Cardiac septum (tissue), 1 donor: ENCODE measurements at places on chromosomes 13 and 19. TPM values are rescaled to one million over a fixed set of nuclear protein-coding genes. Genes with fewer than 3 reads are reported as not detected.

- no peak for DNase-seq
Observed at GRCh38 chr13:67493835-67494234, 263.7 kb upstream of the PCDH9 start.

IRGC gene
- total RNA-seq = not detected

DNA sequence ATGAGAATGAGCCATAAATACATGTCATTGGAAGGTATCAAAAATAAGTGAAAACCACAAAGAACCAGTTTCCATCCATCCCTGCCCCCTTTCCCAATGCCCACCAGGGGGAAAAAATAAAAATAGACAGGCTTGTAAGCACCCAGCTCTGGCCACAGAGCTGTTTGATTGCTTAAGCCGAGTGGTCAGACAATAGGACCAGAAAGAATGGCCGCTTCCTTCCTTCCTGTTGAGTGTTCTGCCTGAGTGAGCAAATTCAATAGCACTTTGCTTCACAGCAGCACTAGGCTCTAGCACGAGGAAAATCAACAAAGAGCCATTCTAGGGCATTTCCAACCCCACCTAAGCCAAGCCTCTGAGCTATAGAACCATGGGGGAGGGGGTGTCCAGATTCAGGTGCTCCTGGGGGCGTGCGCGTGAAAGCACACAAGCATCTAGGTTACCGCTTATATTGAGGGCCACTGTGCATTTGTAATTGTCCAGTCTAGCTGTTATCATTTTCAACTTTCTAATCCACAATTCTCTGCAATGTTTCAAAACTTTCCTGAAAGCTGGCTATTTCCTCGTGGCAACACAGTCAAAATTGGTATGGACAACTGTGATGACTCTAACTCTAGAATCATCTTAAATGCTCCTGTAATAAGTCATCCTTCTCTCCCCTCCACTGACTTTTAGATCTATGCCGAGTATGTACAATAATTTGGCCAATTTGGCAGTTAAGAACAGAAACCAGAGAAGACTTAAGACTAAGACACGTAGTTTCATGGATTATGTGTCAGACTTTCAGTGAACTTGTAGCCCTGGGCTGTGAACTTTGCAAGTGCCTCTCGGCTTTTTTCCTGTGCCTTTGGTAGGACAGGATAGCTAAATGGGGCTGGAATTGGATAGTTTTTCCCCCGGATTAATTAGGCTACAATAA is 64.3 kb downstream of the SPRY2 start:
- no peak for DNase-seq

COMP gene
- 31.8 TPM for total RNA-seq

N4BP2L1 gene
- 4.9 TPM for total RNA-seq

GRCh38 chr13:52405767-52406494 is at the start of gene THSD1:
THSD1 (minus strand) TSS chr13:52406172; CDS start chr13:52402600, 3,572 bp downstream.
- DNase-seq = peak; percentile 85

DNA sequence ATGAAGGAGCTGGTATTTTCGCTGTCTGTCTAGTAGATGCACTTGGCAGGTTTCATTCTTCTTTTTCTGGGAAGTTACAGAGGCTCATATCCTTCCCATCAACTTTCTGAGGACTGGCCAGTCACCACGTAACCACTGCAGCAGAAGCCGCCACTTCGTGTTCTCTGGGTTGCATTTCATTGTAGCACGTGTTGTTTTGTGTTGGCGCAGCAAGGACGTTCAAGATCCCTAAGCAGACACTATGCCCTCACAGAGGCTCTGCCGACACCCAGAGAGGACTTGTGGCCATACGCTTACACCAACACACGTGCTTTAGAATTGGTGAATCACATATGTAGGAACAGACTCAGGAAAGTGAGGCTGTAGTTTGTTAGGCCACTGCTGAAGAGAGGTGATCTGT is 42.2 kb upstream of the TEX29 start:
- no peak for DNase-seq

- no peak for DNase-seq
Observed at GRCh38 chr19:4082172-4082571, 15.5 kb upstream of the ZBTB7A start.
